Nephron progenitor cell (in vitro differentiated cells): ENCODE measurements at places on chromosomes 4 and X.

GRCh38 chr4:32824336-32824735 is 2104.2 kb downstream of the PCDH7 start:
- DNase-seq = no peak

DNA sequence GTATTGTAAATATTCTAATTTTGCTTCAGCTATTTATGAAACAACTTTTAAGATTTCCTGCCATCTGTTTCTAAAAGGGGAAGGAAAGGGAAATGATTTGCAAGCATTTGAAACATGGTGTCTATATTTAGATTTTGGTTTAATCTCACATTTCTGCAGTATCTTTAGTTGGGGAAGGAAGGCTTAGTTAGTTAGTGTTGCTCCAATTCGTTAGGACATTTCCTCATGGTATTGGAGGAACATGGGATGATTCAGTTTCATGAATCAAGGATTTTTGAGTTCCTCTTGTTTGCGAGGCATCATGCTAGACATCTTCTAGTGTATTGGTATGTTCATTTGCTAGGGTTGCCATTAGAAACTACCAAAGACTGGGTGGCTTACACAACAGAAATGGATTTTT is 20.5 kb upstream of the TMEM192 start:
- no peak for DNase-seq

- peak; percentile 80 for DNase-seq
Observed at GRCh38 chrX:14528629-14529289, 577 bp upstream of the GLRA2 start.

- no peak for DNase-seq
Observed at GRCh38 chr4:931194-931959, 739 bp downstream of the GAK start.

- no peak for DNase-seq
Observed at GRCh38 chr4:11720292-11720691, 291.6 kb upstream of the HS3ST1 start.
